Thymus (tissue), 14 donors: ENCODE measurements at places on chromosomes 2 and 18. TPM values are rescaled to one million over a fixed set of nuclear protein-coding genes. Genes with fewer than 3 reads are reported as not detected.

TMEM150A gene
- 15.9 TPM for polyA plus RNA-seq

HOXD11 gene
- 0.09 TPM for polyA plus RNA-seq

- no peak for DNase-seq
These were observed 58.8 kb upstream of the HPCAL1 start for GRCh38 chr2:10243926-10244270.

UCN gene
- 8.1 TPM for polyA plus RNA-seq

DNA sequence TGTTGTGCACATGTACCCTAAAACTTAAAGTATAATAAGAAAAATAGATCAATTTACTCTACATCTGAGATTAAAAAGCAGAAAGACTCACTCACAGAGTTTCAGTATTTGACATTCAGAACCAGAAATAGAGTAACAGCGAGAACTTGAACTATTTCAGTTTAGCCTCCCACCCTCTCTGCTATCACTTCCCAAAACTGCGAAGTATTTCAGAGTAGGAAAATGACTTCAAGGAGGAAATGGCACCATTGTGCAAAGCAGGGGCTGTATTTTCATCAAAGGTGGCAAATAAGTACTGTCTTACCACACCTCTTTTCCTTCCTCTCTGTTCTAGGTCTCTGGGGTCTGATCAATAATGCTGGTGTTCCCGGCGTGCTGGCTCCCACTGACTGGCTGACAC, 13.6 kb downstream of the DHRS9 start:
- no peak for DNase-seq

DNA sequence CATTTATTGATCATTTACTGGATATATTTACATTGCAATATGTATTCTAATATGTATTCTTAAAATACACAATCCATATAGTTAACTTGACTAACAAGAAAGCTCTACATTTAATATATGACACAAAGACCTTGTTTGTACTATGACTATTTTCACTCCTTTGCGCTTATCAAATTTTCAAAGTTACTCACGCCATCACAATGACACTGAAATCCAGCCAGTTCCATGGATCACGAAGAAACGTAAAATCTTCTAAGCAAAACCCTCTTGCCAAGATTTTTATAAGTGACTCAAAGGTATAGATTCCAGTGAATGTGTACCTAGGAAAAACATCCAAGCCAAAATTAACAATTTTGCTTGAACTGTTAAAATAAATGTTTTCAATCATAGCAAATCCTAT, 39.6 kb downstream of the SCN3A start:
- DNase-seq, result no peak

- no peak for DNase-seq
These were observed 114.2 kb downstream of the SPIRE1 start for GRCh38 chr18:12543697-12544096.

IL36B gene
- polyA plus RNA-seq, result 0.11 TPM

DNA sequence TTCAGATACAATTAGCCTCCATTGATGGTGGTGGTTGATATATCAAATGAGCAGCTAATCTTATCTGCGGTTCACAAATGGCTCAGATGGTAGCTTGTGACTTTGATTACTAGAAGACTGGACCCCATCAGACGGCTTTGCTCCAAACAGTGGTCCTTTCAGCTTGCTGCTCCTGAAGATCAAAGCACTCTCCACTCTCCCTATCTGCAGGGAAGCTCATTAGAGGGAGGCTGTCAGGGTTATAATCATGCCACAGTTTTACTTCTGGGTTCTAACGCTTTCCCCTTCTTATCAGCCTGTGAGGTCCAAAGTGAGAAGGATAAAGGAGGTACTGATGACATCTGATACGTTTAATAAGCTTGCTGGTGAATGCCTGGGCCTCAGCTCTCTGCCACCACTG, 247.1 kb upstream of the NT5C1B start:
- DNase-seq, result no peak

DNA sequence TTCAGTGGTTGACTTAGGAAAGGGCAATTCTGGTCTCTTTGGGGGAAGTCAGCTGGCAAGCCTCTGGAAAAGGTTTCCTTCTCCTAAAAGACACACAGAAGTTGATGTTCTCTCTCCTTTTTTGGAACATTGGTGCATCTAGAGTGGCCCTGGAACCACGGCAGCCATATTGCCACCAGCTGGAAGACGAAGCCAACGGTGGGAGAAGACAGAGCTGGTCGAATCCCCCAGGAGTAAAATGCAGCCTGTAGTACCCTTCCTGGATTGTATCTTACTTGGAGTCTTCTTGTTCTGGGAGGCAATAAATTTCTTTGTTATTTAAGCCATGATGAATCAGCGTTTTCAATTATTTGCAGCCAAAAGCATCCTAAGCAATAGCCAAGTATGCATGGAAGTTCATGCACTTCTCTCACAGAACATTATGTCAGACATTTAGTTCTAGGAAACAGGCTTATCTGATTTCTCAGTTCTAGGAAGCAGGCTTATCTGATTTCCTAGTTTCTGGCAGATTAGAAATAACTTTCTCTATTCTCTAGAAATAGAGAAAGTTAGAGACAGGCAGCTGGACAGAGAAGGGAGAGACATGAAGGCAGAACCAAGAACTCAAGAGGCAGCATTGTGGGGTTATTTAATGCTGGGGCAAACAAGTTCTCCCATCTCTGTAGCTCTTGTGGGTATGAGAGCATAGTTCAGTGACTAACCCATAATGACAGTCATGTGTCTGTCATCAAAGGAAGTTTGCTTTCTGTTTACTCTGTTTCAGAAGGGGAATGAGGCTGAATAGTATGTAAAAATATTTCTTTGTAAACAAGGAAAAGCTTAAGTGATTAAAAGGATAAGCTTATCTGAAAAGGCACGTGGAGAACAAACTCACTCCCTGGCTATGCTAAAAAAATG, 40.5 kb upstream of the NABP1 start:
- peak; percentile 51 for DNase-seq

GRCh38 chr18:23209796-23210195, 74.5 kb downstream of the CABLES1 start:
- no peak for DNase-seq

SFTPB gene
- polyA plus RNA-seq, result 0.89 TPM

DNA sequence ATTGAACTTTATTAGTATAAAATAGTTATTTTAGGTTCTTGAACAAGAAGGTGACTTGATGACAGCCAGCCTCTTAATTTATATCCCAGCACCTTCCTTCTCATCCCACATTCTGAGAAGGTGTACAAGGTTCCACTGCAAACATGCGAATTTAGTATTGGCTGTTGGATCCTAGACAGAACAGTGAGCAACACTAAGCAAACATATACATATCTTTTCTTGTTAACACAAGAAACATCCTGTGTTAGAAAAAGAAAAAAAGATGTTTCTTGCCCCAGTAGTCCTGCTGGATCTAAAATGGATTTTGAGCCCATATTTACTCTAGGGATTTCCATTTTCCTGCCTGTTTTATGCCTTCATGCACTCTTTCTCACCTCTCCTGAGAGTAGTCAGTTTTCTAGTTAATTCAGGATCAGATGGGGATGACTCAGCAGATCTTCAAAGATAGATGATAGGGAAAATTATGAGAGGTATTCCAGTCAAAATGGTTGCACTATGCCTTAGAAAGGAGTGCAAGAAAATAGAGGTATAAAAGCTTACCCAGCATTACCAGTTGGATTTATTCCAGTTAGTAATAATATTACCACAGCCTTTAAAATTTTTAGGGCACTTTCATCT, 336.5 kb downstream of the MEIS1 start:
- DNase-seq, result no peak

LYG2 gene
- polyA plus RNA-seq, result 0.09 TPM

- no peak for DNase-seq
These were observed 326.0 kb downstream of the TGIF1 start for GRCh38 chr18:3775996-3776395.

GRCh38 chr2:85303780-85304531, 23.8 kb downstream of the TGOLN2 start:
- DNase-seq, result no peak

DNA sequence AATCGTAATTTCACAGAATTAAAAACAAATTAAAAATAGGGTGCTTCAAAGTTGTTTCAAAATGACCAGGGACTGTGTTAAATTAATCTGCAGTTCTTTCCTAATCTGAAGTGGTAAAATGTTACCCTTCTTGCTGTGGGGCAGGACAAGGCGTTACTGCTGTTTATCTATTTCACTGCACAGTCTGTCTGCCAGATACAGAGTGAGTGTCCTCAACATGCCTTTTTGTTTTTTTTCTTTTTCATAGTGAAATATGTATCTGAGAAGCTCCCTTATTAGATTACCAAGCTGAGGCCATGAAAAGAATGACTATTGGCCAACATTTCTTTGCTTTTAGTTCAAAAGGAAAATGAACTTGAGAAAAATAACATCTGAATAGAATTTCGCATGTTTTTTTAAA, 38.0 kb downstream of the KCTD1 start:
- DNase-seq, result no peak

DNA sequence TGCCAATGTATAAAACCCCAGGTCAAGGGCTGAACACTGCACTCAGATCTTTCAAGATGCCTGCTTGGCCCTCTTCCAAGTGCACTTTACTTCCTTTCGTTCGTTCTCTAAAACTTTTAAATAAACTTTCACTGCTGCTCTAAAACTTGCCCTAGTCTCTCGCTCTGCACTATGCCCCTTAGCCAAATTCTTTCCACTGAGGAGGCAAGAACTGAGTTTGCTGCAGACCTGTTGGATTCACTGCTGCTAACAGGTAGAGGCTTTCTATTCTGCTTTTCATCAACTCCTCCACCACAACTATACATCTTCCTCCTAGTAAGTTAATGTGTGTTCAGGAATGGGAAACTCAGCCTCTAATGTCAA, 467.9 kb downstream of the MBD2 start:
- DNase-seq, result no peak

PSME4 gene
- 40.9 TPM for polyA plus RNA-seq

DNA sequence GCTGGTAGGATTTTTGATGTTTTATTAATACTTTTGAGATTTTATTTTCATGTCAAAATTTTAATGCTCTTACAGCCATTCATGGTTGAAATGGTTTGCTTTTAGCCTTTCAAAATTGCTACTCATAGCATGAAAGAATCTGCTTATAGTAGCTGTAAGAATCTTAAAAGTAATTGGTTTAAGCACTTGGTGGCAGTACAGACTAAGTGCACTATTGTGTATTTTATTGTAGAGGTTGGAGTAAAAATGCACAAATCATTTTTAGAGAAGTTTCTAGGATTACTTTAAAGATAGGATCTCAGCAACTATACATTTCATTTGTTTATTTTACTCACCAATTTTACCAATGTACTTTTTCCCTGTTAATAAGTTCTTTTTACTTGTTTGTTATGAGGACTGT, 205.8 kb downstream of the SPAG16 start:
- peak; percentile 26 for DNase-seq

DNA sequence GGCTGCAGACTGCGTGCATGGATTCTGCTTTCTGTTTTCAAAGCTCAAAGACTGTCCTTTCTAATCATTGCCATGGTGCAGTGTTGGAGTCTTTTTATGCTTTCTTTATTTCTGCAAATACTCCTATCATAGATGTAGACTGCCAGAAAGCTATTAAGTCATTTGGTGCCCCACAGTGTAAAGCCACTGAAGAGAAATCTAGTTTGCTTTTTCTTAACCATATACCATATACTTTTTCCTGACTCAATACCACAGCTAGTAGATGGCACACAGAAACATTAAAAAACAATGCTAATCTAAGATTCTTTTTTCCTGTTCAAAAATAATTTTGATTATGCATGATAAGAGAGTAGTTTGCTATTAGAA, 109.9 kb upstream of the RAB27B start:
- DNase-seq, result no peak

DPP4 gene
- polyA plus RNA-seq, result 4.2 TPM

DNA sequence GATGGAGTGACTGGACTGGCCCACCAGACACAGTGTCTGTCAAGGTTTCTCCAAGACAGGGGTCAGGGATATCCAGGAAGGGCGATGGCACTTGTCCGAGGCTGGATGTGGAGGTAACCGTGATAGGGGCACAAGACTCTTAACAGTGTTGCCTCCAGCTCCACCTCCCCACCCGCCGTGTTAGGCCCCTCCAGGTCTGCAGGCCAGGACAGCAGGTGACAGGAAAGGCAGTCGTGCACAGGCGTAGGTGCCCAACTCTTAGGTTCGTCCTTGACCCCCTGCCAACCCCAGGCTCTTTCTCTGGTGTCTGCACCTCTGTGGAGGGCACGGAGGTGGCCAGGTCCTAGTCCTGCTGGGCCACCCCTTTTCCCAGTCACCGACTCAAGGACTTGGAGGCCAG, 10.1 kb downstream of the ITM2C start:
- DNase-seq, result no peak

DNA sequence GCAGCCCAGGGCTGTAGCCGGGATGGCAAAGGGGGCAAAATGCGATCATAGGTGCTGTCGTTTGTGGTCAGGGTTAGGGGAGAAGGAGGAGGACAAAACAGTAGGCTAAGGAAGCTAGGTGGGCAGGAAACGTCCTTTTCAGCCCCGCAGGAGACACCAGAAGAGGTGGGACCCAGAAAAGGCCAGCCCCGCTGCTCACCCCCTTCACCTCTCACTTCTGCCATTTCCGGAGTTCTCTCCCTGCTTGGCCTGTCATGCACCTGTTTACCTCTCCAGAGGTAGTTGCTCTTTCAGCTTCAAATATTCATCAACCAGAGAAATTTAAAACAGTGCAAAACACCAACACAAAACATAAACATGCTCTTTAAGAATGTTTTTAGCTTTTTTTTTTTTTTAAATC, 849 bp downstream of the AQP4 start:
- DNase-seq, result no peak

LGALSL gene
- polyA plus RNA-seq, result 12.8 TPM

ALK gene
- 0.21 TPM for polyA plus RNA-seq

- no peak for DNase-seq
These were observed 49.7 kb downstream of the RRM2 start for GRCh38 chr2:10172033-10172871.

DNA sequence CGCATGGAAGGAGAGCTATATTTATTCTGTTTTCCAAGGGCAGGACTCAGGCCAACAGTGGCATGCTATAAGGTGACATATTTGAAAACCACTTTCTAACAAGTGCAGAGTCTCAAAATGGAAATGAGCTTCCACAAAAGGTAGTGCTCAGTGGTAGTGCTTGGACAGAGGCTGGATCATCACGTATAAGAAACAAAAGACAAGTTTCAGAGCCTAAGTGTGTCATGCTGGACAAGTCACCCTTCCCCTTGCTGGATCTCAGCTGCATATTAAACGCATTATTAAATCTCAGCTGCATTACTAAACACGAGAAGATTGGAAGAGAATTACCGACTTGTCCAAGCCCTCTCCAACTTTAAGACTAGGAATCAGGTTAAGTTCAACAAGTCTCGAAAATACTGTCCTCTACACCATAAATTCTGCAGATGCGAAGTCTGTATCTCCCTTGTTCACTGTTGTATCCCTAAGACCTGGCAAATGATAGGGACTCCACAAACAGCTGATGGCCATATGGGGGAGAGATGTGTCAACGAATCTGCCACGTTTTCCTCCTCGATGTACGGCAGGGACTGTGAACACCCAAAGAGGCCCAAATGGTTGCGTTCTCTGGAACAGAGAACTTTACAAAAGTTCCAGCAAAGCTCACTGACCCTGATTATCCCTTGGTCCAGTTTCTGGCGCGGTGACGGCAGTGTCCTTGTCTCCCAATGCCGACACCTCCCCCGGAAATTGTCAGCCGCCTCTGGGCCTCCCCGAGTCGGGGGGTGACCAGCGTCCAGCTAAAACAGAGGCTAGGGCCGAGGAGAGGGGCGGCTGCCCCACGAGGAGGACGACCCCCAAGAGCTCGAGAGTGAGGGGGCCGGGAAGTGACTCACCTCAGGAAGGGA, 611 bp downstream of the NOL10 start:
- no peak for DNase-seq

- DNase-seq, result no peak
These were observed 5.0 kb downstream of the OSBPL6 start for GRCh38 chr2:178199334-178199733.

GRCh38 chr2:109174626-109175349, 45.8 kb downstream of the SH3RF3 start:
- no peak for DNase-seq

- DNase-seq, result no peak
These were observed 144.8 kb downstream of the SMAD7 start for GRCh38 chr18:48805826-48806535.
